T-helper 1 cell (primary cell): ENCODE measurements at places on chromosomes 7 and 10.

GRCh38 chr10:28391283-28391682 lies 88.4 kb upstream of the MPP7 start:
- no peak for DNase-seq

GRCh38 chr10:73060738-73061635 lies 35.7 kb downstream of the P4HA1 start:
- DNase-seq = no peak

- DNase-seq = no peak
Observed at GRCh38 chr10:114575417-114576131, 82.5 kb downstream of the ABLIM1 start.

DNA sequence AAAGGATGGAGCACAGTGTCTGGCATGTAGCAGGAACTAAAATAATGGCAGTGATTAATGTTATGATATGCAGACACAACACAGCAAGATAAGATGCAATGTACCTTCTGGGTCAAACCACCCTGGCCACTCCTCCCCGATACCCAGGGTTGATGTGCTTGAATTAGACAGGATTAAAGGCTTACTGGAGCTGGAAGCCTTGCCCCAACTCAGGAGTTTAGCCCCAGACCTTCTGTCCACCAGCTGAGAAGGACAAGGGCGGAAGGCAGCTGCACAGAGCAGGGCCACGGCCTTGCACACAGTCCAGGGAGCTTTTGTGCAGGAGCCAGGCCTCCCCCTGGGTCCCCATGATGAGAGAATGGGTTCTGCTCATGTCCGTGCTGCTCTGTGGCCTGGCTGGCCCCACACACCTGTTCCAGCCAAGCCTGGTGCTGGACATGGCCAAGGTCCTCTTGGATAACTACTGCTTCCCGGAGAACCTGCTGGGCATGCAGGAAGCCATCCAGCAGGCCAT lies at the start of gene RBP3:
RBP3 (plus strand) TSS at position 226 of the 514 bp plus-strand sequence; CDS start at position 348, 122 bp downstream.
- no peak for DNase-seq

- no peak for DNase-seq
Observed at GRCh38 chr10:101686133-101686925, 8.6 kb downstream of the FBXW4 start.
